Fibroblast of villous mesenchyme (primary cell): ENCODE measurements at places on chromosomes 5 and 9. TPM values are rescaled to one million over a fixed set of nuclear protein-coding genes. Genes with fewer than 3 reads are reported as not detected.
A peak's percentile ranks its signal among the peaks of the same experiment; 100 is the strongest.

- no peak for DNase-seq
Measured at GRCh38 chr9:135563039-135563476, 1.5 kb downstream of the PAEP start.

- no peak for DNase-seq
Measured at GRCh38 chr5:88235828-88236227, 32.8 kb downstream of the TMEM161B start.

DNA sequence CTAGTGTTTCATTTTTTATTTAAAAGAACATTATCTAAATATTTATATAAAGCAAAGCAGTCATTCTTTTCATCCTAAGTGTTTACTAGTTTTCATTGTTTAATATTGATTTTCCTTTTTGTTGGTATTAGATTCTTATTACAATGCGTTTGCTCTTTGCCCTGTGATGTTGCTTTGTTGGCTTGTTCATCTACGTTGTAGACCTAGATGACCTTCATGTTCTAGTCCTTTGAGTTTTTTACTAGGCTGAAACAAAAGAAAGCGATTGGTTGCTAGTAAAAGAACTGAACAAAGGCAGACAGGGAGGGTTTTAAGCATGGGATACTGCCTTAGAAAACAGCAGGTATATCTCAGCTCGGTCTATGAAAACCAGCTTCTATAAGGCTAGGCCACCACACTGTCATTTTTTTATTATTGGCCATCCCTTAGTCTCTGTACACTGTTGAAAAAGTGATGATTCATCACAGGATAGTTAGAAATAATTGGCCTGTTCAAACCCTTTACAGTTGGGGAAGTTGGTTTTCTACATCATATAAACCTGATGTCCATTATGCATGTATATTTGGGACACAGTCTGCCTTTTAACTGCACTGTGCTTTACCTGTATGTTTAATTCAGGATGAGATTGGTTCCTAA, 119.0 kb downstream of the ZCCHC7 start:
- DNase-seq = no peak

GRCh38 chr5:78610163-78610583, 38.4 kb downstream of the LHFPL2 start:
- DNase-seq = peak; percentile 83

DNA sequence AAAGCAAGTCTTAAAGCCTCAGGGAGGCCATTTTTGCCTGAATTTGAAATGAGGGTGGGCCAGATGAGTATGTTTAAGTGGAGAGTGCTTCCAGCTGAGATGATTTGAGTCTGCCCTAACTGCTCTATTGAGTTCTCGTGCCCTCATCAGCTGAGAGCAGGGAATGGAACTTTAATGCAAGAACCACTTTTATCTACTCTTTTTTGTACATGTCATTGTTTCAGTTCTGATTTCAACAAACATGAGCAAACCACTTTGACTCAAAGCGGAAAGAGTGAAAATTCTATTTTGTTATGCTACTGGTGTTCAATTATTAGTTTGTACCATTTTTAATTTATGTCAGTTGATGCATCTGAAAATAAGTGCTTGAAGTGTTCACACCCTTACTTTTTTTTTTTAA, 35.8 kb downstream of the DCAF10 start:
- no peak for DNase-seq

- no peak for DNase-seq
Measured at GRCh38 chr5:176725521-176726280, 78.4 kb downstream of the TSPAN17 start.

SLC34A1 gene
- not detected in 2 replicates for total RNA-seq

IFNA2 gene
- total RNA-seq = not detected in 2 replicates
